ENCODE measurements at places on chromosomes 7 and 10.

GRCh38 chr7:155251831-155252230 lies 45.8 kb upstream of the INSIG1 start:
- H3K27me3 ChIP-seq, result peaks cover 10% of the 10 kb centered on the region
- H3K27ac ChIP-seq, result no peak overlapping the region
- H3K36me3 ChIP-seq, result no peaks in the 10 kb centered on the region
- no peak overlapping the region for H3K4me3 ChIP-seq
- DNase-seq, result no peak

GRCh38 chr10:114811862-114812261 lies 9.7 kb upstream of the FHIP2A start:
- H3K4me1 ChIP-seq, result peaks cover 23% of the 10 kb centered on the region
- no peak for DNase-seq
- no peak overlapping the region for H3K4me3 ChIP-seq
- peaks cover 6% of the 10 kb centered on the region for H3K36me3 ChIP-seq

DNA sequence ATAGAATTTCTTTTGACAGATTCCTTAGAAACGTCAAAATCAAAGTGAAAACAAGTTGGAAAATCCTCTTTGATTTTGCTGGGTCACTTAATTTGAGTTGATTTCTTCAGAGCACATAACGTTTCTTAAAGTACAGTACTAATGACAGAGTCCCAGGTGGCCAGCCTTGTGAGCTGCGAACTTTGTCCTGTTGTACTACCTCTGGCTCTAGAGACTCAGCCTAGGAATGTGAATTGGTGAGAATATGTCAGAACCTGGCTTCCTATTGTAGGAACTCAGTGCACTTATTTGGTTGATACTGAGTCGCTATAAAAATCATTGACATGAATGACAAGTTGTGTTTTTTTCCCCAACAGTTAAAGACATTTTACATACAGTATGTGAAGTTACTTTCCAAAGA lies 20.2 kb downstream of the SDK1 start:
- no peak for DNase-seq

- H3K4me1 ChIP-seq, result peaks cover 6% of the 10 kb centered on the region
- no peak overlapping the region for H3K27ac ChIP-seq
- H3K4me3 ChIP-seq, result no peak overlapping the region
- H3K36me3 ChIP-seq, result peaks cover 4% of the 10 kb centered on the region
These were observed 51.8 kb upstream of the ANK3 start for GRCh38 chr10:60441515-60441914.

DNA sequence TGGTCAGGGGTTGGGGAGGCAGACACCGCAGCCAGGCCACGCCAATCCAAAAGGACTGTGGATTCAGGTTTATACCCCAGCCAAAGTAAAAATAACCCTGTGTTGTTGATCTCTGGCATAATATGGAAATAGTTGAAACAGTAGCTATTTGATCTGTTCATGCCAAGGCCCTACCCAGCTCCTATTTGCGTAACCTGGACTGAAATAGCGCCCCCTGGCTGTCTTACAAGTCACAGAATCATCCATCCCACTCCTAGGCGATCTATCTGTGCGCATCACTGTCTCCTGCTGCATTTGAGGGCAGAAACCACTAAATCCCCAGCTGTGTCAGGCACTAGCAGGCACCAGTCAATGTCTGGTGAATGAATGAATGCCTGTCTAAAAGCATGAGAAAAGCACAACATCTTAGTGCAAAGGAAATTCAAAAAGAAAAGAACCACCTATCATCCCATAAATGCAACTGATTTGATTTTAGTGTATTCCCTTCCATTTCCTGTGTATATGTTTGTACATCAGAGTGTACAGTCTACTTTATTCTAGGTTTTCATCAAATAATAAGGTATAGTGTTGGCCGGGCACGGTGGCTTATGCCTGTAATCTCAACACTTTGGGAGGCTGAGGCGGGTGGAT lies 160.0 kb downstream of the SLIT1 start:
- no peaks in the 10 kb centered on the region for H3K36me3 ChIP-seq
- no peak overlapping the region for H3K27ac ChIP-seq
- peak; percentile 41 for DNase-seq
- peaks cover 17% of the 10 kb centered on the region for H3K27me3 ChIP-seq
- H3K4me3 ChIP-seq, result no peak overlapping the region
- H3K4me1 ChIP-seq, result peaks cover 10% of the 10 kb centered on the region

- H3K36me3 ChIP-seq, result no peaks in the 10 kb centered on the region
- no peak overlapping the region for H3K4me3 ChIP-seq
- H3K4me1 ChIP-seq, result no peaks in the 10 kb centered on the region
- no peak for DNase-seq
These were observed 219.8 kb upstream of the GLI3 start for GRCh38 chr7:42456756-42457276.

- H3K4me3 ChIP-seq, result no peak overlapping the region
- peaks cover 52% of the 10 kb centered on the region for H3K4me1 ChIP-seq
- H3K36me3 ChIP-seq, result peaks cover 16% of the 10 kb centered on the region
- no peak overlapping the region for H3K27ac ChIP-seq
- H3K27me3 ChIP-seq, result no peaks in the 10 kb centered on the region
- no peak for DNase-seq
These were observed 29.9 kb downstream of the PPP2R2D start for GRCh38 chr10:131930586-131931330.

- H3K27ac ChIP-seq, result no peak overlapping the region
- H3K27me3 ChIP-seq, result peaks cover 5% of the 10 kb centered on the region
- peaks cover 31% of the 10 kb centered on the region for H3K4me1 ChIP-seq
- DNase-seq, result no peak
- H3K36me3 ChIP-seq, result no peaks in the 10 kb centered on the region
These were observed 59.9 kb downstream of the CAV1 start for GRCh38 chr7:116584721-116585120.

- no peak for DNase-seq
- H3K4me3 ChIP-seq, result no peak overlapping the region
- H3K4me1 ChIP-seq, result no peaks in the 10 kb centered on the region
- H3K36me3 ChIP-seq, result no peaks in the 10 kb centered on the region
These were observed 17.4 kb upstream of the CYP3A7 start for GRCh38 chr7:99752356-99752755.

DNA sequence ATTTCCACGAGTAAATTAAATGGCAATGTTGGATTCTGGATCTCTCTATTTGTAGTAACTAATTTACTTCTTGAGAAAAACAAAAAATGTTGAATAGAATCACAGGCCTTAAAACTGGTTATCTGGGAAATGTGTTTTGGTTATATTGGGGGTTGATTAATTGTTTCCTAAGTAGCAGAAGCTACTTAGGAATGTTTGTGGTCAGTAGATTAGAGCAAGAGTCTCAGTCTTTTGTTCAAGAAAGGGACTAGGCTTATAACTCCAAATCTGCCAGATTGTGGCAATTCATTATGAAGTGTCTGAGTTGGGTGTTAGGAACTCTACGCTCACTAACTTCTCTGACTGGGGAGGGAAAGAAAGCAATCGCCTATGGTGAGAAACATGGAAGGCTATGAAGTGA lies 244.3 kb upstream of the PHYHIPL start:
- DNase-seq, result no peak
- H3K27me3 ChIP-seq, result no peaks in the 10 kb centered on the region
- no peak overlapping the region for H3K27ac ChIP-seq

DNA sequence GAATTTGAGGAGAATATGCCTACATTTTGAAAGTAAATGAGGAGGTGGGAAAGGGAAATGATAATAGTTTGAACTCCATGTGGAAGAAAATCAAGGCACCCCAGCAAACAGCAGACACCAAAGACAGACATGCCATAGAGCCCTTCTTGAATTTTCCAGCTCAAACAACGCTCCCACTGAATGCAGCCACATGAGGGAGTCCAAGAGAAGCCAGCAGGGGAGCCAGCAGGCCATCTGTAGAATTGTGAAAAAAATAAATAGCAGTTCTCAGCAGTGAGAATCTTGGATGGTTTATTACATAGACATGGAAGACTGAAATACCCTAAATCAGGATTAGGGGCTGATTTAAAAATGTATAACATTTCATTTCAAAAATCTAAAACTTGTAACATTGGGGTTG lies 1567.3 kb upstream of the LRRTM3 start:
- DNase-seq, result no peak
- H3K4me3 ChIP-seq, result no peak overlapping the region
- H3K36me3 ChIP-seq, result no peaks in the 10 kb centered on the region
- no peaks in the 10 kb centered on the region for H3K27me3 ChIP-seq
- H3K4me1 ChIP-seq, result no peaks in the 10 kb centered on the region
- H3K27ac ChIP-seq, result no peak overlapping the region

GRCh38 chr10:62046522-62047227 lies 145.2 kb downstream of the ARID5B start:
- peaks cover 38% of the 10 kb centered on the region for H3K36me3 ChIP-seq
- H3K27me3 ChIP-seq, result no peaks in the 10 kb centered on the region
- peak overlapping the region; percentile 96 for H3K4me3 ChIP-seq
- peaks cover 86% of the 10 kb centered on the region for H3K4me1 ChIP-seq
- DNase-seq, result no peak

DNA sequence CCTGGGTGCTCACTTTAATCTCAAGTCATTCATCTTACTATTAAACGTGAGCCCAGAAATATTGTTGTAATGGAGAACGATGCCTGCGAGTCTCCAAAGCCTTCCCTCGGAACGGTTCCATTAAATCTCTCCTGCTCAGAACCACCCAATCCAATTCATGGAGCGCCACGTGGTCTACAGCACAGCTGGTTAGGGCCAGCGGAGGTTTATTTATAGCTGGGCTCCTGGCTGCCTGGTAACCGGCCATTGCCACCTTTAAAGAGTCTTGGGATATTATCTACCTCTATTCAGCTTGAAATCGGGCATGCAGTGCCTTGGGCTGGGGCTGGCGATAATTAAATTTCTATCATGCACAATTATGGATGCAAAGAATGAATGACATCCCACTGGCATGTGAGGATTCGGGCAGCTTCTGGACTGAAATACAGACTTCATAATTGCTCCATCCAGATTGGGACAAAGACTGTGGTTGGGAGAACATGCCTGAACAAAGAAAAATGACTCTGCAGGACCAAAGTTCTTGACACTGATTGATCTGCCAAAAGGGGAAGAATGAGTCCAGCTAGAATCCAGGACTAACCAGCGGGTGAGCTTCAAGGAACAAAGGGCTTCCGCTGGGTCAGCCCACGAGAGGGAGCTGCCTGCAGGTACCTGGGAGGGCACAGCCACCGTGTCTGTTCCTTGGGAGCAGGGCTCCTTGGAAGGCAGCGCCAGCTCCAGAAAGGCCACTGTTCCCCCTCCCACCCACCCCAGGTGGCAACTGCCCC lies 7.3 kb downstream of the FAM20C start:
- H3K27me3 ChIP-seq, result peaks cover 5% of the 10 kb centered on the region
- no peaks in the 10 kb centered on the region for H3K4me1 ChIP-seq
- no peak overlapping the region for H3K27ac ChIP-seq
- no peaks in the 10 kb centered on the region for H3K36me3 ChIP-seq
- DNase-seq, result no peak
- H3K4me3 ChIP-seq, result no peak overlapping the region

DNA sequence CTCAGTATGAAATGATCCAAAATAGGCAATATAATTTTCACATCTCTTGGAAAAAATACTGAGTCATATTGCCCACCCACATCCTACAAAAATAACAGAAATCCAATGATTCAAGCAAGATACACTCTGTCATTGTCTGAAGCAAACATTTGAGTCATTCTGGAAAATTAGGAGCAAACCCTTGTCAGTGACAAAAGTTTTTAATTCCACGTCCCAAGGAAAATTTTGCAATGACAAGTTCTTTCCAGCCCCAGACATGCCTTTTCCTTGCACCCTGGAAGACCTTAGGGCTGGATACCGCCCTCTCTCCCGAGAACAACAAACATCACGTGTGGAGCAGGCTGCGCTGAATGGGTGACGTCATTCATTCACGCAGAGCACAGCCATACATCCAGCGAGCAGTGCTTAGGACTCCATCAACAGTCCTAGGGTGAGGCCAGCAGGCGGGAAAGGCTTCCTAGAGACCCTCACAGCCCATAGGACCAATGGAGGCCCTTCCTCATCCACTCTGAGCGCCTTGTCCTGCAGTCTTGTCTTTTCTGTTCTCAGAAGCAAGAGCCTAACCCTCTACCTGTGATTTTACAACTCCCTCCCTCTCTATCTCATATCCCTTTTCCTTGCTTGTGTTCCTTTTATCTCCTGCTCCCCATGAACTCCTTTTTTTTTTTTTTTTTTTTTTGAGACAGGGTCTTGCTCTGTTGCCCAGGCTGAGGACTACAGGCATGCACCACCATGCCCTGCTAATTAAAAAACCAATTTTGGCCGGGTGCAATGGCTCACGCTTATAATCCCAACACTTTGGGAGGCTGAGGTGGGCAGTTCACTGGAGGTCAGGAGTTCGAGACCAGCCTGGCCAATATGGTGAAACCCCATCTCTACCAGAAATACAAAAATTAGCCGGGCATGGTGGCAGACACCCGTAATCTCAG lies 23.5 kb upstream of the KDM7A start:
- no peak overlapping the region for H3K4me3 ChIP-seq
- no peaks in the 10 kb centered on the region for H3K27me3 ChIP-seq
- H3K4me1 ChIP-seq, result peaks cover 10% of the 10 kb centered on the region

DNA sequence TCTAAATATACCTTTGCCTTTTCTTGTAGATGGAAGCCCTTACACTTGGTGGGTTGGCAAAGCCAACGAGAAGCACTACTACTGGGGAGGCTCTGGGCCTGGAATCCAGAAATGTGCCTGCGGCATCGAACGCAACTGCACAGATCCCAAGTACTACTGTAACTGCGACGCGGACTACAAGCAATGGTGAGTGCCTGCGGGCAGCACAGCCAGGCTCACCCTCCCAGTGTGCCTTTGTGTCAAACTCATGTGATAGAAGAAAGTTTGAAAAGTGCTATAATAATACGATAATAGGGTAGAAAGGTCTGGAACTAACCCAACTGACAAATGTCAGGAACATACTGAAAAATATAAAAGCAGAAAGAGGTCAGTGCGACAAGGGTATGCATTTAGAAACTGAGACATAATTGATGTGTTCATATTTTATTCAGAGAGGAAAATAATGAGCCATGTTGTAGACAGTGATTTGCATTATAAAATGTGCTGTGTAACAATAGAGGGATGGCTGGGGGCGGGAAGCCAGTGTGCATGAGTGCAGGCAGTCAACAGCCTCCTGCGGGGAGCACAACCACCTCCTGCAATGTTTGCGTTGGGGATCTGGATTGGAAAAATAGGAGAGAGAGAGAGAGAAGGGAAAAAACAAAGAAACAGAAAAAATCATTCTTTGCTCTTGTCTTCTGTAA lies 686.9 kb upstream of the C7orf33 start:
- H3K36me3 ChIP-seq, result no peaks in the 10 kb centered on the region
- DNase-seq, result no peak
- H3K4me3 ChIP-seq, result no peak overlapping the region
- H3K27ac ChIP-seq, result no peak overlapping the region
- no peaks in the 10 kb centered on the region for H3K27me3 ChIP-seq
